ENCODE measurements at places on chromosomes 3 and 15. TPM values are rescaled to one million over a fixed set of nuclear protein-coding genes. Genes with fewer than 3 reads are reported as not detected.
A peak's percentile ranks its signal among the peaks of the same experiment; 100 is the strongest.

Gene TNFAIP8L3
- 6.8 TPM for total RNA-seq

DNA sequence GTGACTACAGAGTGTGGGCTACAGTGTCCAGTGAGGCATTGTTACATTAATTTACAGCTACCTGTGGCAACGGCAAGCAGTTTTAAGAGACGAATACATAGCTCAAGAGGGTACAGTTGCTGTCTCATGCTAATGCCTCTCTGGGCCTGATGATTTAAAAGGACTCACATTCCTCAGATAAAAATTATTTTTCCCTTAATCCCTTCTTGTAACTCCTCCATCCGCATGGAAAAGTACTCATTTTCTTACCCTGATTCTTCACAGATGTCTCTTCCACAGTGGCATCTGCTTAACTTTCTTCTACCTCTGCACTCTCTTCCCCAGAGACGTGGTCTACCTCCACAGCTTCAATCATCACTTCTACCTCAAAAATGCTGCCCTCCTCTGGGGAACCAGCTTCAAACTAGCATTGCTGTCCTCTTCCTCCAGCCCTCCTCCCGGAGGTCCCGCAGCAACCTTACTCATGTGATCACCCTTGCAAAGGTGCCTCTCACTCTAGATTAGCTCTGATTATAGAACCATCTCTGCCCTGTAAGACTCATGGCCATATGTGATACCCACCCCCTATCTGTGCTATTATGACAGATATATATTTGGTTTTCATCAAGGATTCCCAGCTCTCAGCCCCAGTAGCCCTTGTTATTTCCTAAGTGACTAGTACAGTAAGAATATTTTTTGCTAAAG is 21.4 kb upstream of the ABHD17C start:
- no peak for DNase-seq

GRCh38 chr3:115380883-115381572 is 233.9 kb upstream of the ZBTB20 start:
- no peak for DNase-seq

DNA sequence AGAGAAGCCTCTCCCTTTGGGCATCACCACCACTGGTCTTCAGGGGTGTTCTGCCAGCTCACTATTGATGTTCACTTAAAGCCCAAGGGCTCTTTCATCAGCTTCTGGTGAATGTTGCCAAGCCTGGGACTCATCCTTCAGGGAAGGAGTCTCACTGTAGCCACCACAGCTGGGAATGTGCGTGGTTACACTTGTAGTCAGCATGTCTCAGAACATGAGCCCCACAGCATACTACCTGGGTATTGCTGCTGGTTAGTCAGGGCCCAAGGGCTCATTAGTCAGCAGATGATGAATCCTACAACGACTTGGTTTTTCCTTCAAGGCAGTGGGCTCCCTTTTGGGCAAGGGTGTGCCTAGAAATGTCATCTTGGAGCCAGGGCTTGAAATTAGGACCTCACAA is 412.9 kb downstream of the VGLL3 start:
- peak; percentile 19 for DNase-seq

- DNase-seq, result no peak
Observed at GRCh38 chr3:35670408-35670965, 31.2 kb downstream of the ARPP21 start.

Gene CFAP100
- not detected for total RNA-seq

DNA sequence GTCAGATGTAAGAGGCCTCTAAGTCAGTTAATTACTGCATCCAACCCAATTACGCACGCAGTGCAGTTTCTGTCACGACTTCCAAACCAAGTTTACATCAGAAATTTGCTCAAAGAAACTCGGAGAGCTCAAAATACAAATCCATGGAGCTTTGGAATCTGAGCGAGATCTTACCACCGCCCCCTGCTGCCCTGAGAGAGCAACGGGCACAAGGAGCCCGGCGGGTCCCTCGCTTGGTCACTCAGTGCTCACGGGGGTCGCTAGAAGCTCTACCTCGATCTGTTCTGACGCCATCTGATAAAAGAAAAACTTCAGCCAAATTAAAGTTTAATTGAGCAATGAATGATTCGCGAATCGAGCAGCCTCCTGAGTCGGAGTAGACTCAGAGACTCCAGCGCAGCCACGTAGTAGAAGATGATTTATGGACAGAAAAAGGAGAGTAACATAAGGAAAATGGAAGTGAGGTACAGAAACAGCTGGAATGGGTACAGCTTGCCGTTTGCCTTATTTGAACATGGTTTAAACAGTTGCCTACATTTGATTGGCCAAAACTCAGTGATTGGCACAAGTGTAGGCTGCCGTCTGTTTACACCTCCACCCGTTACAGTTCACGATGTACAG is 232.7 kb upstream of the ATP10A start:
- DNase-seq, result peak; percentile 31

Gene PTH1R
- total RNA-seq, result not detected

DNA sequence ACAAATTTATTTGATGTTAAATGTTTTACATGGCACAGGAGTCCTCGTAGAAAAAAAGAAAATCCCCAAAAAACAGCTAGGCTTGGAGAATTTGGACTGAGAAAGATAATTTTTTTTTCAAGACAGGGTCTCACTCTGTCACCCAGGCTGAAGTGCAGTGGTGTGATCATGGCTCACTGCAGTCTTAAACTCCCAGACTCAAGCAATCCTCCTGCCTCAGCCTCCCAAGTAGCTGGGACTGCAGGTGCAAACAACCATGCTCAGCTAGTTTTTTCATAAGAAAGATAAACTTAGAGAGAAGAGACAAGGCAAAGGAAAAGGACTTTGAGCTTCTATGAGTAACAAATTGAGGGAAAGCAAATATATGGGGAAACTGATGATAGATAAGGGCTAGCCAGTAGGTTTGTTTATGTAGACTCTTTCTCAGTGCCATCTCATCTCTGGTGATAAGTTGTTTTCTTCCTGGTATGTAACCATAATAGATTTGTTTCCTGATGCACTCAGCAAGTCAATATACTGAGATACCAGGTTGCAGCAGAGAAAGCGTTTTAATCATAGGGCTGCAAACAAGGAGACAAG is 13.1 kb upstream of the TRMT10C start:
- DNase-seq, result no peak

DNA sequence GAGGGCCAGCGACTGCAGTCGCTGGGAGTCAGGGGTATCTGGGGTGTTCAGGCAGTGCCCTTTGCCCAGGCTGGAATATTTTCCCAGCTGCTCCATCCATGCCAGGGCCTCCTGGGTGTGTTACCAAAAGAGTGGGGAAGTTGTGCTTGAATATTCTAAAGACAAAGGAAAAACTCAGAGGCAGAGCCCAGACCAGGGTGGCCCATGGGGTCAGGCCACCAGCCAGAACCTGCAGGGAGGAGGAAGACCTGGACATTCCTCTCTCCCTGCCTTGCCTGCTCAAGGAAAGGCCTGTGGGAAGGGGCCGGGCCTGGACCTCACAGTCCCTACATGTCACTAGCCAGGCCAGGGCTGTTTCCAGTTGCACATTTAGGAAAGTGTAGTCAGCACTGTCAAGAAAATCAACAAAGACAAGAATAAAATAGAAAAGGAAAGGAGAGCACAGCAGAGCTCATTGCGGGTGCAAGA is 16.0 kb upstream of the KLF15 start:
- no peak for DNase-seq

DNA sequence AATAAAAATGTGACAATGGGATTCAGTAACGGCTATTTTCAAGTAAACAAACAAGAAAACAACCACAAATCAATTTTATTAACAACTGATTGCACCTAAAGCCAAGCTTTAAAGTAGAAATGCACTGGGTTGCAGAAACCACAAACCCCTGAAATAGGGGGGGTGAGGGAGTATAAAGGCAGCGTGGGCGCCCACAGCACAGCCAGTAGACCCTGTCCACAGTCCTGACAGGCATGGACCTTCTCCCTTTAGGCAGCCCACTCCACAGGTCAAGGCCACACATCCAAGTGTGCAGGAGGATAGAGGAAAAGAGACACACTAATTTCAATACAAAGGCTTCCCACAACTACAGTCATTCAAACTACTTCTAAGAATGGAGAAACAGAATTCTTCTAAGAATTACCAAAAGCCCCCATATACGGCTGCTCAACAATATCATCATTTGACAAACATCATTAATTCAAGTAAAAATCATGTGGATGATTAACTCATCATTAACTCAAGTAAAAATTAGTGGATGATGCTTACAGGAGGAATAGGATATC is 48.7 kb downstream of the CHSY1 start:
- no peak for DNase-seq

GRCh38 chr3:183038221-183038620 is 57.9 kb upstream of the DCUN1D1 start:
- DNase-seq, result no peak

Gene GOLGA6B
- not detected for total RNA-seq

GRCh38 chr3:107496855-107497254 is 25.9 kb upstream of the BBX start:
- DNase-seq, result no peak

Gene PLSCR1
- 23.7 TPM for total RNA-seq

Gene ATP10A
- 73.1 TPM for total RNA-seq

DNA sequence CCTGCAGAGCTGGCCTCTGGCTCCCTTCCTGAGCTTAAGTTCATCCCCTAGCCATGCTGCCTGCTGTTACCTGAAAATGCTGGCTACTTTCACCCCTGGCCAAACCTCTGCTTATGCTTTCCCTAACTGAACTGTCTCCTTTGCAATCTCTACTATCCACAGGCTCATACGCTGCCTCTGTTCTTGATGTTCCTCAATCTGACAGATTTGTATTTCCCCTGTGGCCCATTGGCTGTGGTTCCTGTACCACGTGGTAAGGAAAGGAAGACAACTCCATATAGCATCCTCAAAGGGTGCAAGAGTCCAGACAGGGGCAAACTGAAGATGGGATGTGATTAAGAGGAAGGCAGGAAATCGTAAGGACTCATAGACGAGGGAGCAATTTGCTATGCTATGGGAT is 33.2 kb downstream of the TGM4 start:
- no peak for DNase-seq

- DNase-seq, result no peak
Observed at GRCh38 chr3:9198899-9199335, 50.5 kb downstream of the SRGAP3 start.

Gene POPDC2
- not detected for total RNA-seq

GRCh38 chr3:143080196-143080595 is 39.4 kb upstream of the CHST2 start:
- no peak for DNase-seq

DNA sequence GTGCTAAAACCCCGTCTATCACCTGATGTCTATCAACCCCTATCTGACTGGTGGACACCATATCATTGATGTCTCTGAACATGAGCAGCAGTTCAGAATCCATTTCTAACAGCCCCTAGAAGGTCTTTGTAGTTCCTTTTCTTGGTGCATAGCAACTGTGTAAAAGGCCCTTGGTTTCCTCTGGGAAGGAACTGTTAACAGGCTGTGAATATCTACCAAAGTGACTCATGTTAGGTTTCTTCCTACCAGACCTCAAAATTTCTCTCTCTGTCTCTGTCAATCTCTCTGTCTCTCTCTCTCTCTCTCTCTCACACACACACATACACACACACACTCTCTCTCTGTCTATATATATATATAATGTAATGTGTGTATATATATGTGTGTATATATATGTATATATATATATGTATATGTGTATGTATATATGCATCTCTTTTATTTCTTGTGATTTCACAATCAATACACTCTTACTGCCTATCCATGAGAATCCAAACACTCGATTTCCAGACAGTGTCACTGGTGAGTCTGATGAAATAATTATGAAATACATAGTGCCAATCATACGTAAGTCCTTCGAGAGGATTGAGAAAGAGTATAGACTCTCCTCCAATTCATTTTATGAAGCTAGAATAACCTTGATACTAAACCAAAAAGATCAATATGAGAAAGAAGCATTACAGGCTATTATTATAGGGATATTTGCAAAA is 335.9 kb upstream of the SLCO3A1 start:
- peak; percentile 68 for DNase-seq

Measured in GM23248 (cell line).